ENCODE measurements at places on chromosomes 3 and 15.

- DNase-seq, result no peak
These were observed 46.4 kb upstream of the EPHB1 start for GRCh38 chr3:134748698-134749097.

- DNase-seq, result no peak
These were observed 1.8 kb downstream of the GASK1A start for GRCh38 chr3:42980909-42981308.

DNA sequence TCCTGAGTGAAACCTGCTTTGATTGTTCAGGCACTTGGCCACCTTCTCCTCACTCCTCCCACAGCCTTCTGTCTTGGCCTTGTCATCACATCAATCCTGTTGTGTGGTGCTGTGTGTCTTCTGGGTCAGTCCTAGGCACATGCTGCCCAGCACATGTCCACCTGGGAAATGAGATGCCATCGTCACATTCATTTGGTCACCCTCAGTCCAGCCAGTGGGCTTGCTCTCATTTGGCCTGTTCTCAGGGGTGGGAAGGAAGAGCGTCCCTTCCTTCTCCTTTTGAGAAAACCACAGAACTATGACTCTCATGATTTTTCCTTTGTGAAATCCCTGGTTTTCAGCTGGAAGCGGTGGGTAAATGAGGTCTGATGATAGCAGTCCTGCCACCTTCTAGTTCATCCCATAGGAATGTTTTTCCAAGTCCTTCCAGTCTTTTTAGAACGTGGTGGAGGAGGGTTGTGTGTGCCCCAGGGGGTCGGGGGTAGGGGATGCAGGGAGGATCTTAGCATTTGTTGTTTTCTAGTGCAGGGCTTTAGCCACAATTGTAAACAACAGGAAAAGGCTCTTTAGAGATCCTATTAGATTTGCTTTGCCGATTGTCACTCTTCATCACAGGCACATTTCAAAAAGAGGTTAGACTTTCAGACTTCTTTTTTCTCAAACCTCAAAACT, 8.4 kb upstream of the PLA1A start:
- DNase-seq, result no peak

DNA sequence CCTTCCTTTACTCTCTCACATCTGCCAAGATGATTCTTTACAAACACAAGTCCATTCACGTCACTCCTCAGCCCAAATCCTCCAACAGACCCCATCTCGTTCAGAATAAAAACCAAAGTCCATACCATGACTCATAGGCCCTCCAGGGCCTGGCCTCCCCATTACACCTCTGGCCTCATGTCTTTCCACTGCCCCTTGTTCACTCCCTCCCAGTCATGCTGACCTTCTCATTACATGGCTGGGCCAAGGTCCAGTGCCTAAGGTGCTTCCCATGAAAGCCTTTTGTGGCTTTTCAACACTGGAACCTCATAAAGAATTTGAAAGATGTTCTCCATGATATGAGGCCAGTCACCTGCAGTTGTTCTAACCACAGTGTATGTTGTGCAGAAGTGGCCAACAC, 44.5 kb downstream of the NEK10 start:
- DNase-seq, result no peak

GRCh38 chr15:42503825-42504224, 8.4 kb downstream of the SNAP23 start:
- DNase-seq, result no peak

- no peak for DNase-seq
These were observed 751 bp upstream of the RPS17 start for GRCh38 chr15:82540984-82541431.

DNA sequence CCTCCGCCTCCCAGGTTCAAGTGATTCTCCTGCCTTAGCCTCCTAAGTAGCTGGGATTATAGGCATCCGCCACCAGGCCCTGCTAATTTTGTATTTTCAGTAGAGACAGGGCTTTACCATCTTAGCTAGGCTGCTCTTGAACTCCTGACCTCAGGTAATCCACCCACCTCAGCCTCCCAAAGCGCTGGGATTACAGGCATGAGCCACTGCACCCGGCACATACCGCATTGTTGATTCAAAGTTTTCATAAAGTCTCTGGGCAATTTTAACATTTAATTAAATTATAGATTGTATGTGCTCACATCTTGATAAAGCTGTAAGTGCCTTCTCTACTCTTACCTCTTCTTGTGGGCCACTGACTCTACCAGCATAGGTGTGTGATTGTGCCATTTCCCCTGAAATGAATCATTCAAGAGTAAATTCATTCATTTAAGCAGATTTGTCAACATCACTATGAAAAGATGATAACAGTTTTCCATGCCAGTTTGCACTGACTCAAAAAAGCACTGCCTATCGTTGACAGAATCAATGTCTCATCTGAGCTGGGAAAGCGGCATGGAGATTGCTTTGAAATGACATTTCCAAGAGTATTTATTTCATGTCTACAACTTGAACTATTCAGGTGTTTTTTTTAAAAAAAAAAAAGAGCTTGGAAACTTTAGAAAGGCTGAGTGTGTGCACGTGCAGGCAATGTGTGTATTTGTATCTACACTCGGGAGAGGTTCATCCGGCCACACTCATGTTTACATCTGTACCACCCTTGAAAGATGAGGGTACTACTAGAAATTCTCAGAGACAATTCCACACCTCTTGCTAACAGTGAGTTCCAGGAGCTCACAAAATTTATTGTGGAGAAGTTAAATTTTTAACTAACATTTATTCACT, 3.5 kb downstream of the BCL2A1 start:
- DNase-seq, result peak; percentile 51

GRCh38 chr15:99969261-99969920, 236.2 kb upstream of the LYSMD4 start:
- no peak for DNase-seq

GRCh38 chr15:101431301-101431700, 58.2 kb downstream of the PCSK6 start:
- no peak for DNase-seq

- DNase-seq, result no peak
These were observed 11.4 kb downstream of the CLK3 start for GRCh38 chr15:74626752-74627692.

- DNase-seq, result no peak
These were observed 138.0 kb upstream of the RAD18 start for GRCh38 chr3:9101286-9101685.

GRCh38 chr3:55061720-55062034, 133.8 kb upstream of the LRTM1 start:
- DNase-seq, result no peak

- DNase-seq, result peak; percentile 51
These were observed 967.8 kb upstream of the CFAP20DC start for GRCh38 chr3:60017631-60018030.

- no peak for DNase-seq
These were observed 22.3 kb upstream of the TRIM59 start for GRCh38 chr3:160471892-160472291.

- DNase-seq, result no peak
These were observed 62.4 kb downstream of the BOC start for GRCh38 chr3:113273604-113274378.

GRCh38 chr3:171297951-171298350, 162.3 kb downstream of the TNIK start:
- DNase-seq, result no peak

DNA sequence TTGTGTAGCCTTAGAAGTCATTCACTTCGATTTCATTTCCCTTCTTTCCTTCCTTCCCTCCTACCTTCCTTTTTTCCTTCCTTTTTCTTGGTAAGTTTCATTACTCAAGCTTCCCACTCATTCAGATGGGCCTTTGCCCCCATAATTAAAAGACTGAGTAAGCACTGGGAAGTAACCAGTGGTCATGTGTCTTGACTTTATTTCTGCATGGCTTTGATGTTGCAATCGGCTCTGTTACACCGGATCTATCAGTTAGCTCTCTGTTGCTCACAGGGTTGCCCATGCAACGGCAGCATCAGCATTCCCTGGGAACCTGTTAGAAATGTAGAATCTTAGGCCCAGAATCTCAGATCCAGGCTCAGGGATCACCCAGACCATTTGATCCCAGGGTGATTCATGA, 25.6 kb upstream of the LARS2 start:
- DNase-seq, result no peak

GRCh38 chr3:30708472-30708871, 102.1 kb downstream of the TGFBR2 start:
- DNase-seq, result no peak

DNA sequence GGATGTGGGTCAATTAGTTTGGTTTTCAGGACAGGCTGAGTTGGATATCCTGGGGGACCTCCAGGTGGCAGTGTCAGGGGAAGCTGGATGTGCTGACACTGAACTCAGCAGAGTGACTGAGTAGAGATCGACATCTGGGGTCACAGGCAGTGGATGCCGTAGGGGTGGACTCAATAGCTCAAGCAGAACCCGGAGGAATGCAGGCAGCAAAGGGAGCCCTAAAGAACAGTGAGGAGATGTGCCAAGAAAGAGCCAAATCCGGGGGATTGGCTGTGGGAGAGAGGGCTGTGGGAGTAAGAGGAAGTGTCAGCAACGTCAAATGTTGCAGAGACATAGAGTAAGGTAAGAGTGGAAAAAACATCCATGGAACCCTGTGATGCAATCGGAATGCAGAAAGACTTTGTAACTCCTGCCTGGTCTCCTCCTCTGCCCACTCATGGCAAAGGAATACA, 11.6 kb downstream of the CCR5AS start:
- no peak for DNase-seq

- no peak for DNase-seq
These were observed 247.2 kb downstream of the SLCO3A1 start for GRCh38 chr15:92100751-92101150.

GRCh38 chr15:45101749-45102148, 12.2 kb downstream of the DUOX2 start:
- no peak for DNase-seq

GRCh38 chr15:90075420-90076289, 26.6 kb downstream of the IDH2 start:
- DNase-seq, result no peak

GRCh38 chr3:7728566-7729519, 772.8 kb upstream of the LMCD1 start:
- no peak for DNase-seq

GRCh38 chr3:113802795-113803455, 35.7 kb upstream of the GRAMD1C start:
- no peak for DNase-seq

DNA sequence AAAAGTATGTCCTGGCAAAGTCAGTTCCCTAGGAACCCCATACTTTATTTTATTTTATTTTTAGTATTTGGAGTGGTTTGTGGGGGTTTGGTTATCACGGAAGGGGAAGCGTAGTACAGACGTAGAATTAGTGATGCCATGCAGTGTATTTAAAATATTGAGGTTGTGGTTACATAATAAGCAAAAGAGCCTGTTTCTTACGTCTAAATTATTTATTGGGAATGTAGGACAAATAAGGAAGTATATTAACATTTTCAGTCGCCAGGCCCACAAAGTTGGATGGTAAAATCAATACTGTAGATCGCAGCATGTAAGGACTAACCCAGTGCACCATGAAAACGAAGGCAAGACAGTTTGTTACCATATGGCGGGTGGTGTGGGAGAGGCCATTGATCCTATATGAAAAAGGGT, 558 bp downstream of the DTWD1 start:
- DNase-seq, result no peak

GRCh38 chr3:40940651-40941050, 258.7 kb upstream of the CTNNB1 start:
- no peak for DNase-seq

- no peak for DNase-seq
These were observed 620.8 kb upstream of the MDFIC2 start for GRCh38 chr3:70933105-70933810.

DNA sequence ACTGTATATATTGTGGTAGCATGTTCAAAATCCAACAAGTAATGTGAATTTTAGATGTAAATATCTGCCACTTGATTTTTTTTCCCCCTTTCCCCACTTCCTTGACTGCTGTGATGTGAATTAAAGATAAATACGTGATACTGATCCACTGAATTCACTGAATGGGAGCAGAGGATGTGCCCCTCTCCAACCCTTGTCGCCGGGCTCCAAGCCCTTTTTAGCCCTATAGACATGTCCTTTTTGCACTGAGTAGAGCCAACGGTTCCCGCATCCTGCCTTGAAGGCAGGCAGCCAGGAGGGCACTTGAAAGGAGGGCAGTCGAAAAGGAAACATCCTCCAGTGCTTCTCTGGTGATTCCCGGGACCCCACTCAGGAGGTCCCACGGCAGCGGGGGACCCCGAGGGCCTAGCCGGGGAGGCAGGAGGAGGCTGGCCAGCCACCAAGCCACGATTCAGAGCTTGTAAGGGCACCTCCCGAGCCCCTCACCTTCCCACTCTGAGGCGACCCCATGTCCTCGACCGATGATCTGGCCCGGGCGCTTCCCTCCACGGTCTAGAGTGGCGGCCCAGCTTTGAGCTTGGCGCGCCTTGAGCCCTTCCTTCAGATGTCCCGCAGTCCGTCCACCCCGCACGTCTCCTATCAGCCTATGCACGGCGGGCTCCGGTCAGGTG, 901 bp upstream of the MANF start:
- DNase-seq, result peak; percentile 21

- no peak for DNase-seq
These were observed 30.2 kb upstream of the ATOSA start for GRCh38 chr15:52709187-52709981.

DNA sequence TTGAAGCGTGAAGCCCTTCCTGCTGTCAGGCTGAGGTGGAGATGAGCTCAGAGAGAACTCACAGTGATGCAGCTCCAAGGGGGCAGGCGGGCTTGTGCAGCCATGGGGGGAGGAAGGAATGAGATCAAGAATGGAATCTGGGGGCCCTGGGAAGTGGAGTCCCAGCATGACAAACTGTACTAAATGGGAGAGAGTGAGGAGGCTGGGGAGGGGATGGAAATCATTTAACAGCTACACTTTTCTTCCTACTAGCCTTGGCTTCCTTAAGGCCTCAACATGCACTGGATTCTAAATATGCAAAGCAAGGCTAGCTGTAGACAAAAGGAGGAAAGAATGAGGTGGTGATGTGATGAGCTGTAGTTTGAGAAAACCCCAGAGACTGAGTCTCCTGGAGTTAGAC, 133.9 kb downstream of the EEFSEC start:
- DNase-seq, result peak; percentile 3

GRCh38 chr15:31458596-31459399, 132.2 kb downstream of the KLF13 start:
- peak; percentile 58 for DNase-seq

DNA sequence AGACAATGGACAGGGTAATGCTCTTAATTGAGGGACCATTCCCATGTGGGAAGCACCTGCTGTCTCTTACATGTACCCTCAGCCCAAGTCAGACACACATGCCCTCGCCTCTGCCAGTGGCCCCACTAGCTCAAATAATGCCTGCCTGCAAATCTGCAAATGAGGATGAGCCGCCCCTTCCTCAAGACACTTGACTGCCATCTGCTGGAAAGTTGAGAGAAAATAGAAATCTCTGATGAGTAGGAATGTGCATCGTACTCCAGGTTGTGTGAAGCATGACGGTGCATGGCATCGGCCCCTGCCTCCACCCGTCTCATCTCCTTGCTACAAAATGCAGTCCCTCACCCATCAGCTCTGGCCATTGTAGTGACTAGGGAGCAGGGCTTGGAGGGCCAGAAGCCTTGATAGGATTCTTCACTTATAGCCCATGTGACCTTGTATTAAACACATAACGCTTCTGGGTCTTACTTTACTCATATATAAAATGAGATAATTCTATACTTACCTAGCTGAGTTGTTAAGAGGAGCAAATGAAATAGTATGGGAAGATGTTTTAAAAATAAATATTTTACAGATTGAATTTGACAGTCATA, 6.3 kb upstream of the SCN5A start:
- no peak for DNase-seq

GRCh38 chr3:54257125-54257720, 134.9 kb downstream of the CACNA2D3 start:
- DNase-seq, result no peak

Measured in stimulated activated naive CD8-positive, alpha-beta T cell treated with anti-CD3 and anti-CD28 coated beads, Interleukin-15, amount 100 ng/mL, for 72 hours (primary cell).